ENCODE measurements at places on chromosomes 2 and 18. TPM values are rescaled to one million over a fixed set of nuclear protein-coding genes. Genes with fewer than 3 reads are reported as not detected.

Gene POTEI
- 0.10 TPM for total RNA-seq

Gene CIB4
- total RNA-seq: not detected

Gene KCNJ13
- total RNA-seq: 0.79 TPM

Gene CSRNP3
- 5.5 TPM for total RNA-seq

Gene PPM1G
- 33.1 TPM for total RNA-seq

Gene MARS2
- total RNA-seq: 4.9 TPM

Gene RAD51AP2
- total RNA-seq: 0.20 TPM

Gene PLGLB2
- 2.2 TPM for total RNA-seq

Gene IL1B
- 2.4 TPM for total RNA-seq

Gene STON1
- total RNA-seq: 15.7 TPM

Gene TTC31
- 10.5 TPM for total RNA-seq

Gene RAB6C
- total RNA-seq: not detected

Gene SERPINB11
- total RNA-seq: not detected

Gene SATB2
- total RNA-seq: 6.0 TPM

Gene ATAD2B
- total RNA-seq: 46.8 TPM
